Effector memory CD4-positive, alpha-beta T cell (primary cell): ENCODE measurements at places on chromosomes 7 and 10.

GRCh38 chr7:138527746-138528223 lies 67.7 kb downstream of the TRIM24 start:
- H3K4me1 ChIP-seq = no peaks in the 10 kb centered on the region
- H3K36me3 ChIP-seq = peaks cover 16% of the 10 kb centered on the region
- no peak overlapping the region for H3K27ac ChIP-seq
- no peaks in the 10 kb centered on the region for H3K27me3 ChIP-seq

DNA sequence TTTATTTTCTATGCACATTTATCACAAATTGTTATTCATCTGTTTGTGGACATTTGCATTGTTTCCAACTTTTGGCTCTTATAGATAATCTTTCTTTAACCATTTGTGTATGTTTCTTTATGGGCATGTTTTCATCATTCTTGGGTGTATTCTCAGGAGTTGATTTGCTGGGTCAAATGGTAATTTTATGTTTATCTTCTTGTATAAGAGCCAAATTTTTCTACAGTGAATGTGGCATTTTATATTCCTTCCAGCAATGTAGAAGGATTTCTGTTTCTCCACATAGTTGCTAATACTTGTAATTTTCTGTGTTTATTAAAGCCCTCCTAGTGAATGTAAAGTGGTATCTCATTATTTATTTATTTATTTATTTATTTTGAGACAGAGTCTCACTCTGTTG lies 21.8 kb downstream of the CYP2C19 start:
- no peaks in the 10 kb centered on the region for H3K27me3 ChIP-seq
- H3K4me3 ChIP-seq = no peak overlapping the region
- no peak for DNase-seq
- H3K27ac ChIP-seq = no peak overlapping the region
- no peaks in the 10 kb centered on the region for H3K36me3 ChIP-seq

DNA sequence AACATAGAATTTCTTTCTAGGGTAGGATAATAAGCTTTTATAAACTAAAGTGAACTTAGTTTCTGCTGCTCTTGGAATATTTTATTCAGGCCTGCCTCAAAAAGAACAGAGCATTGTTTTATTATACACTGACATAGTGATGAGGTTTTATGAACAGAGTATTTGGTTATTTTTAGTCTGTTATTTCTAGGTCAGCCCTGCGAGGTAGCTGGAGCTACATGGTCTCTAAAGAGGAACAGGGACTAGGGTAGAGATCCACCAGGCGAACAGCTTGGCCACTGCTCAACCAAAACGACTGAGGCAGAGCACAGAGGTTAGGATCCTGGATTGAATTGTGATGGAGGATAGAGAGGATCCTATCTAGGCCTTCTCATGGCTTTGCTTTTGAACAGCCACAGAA lies 53.0 kb downstream of the MKX start:
- H3K4me3 ChIP-seq = no peak overlapping the region
- no peak overlapping the region for H3K27ac ChIP-seq
- no peaks in the 10 kb centered on the region for H3K4me1 ChIP-seq

- H3K4me3 ChIP-seq = no peak overlapping the region
- H3K27me3 ChIP-seq = no peaks in the 10 kb centered on the region
- H3K27ac ChIP-seq = no peak overlapping the region
Measured at GRCh38 chr7:49639068-49639593, 134.3 kb upstream of the VWC2 start.

DNA sequence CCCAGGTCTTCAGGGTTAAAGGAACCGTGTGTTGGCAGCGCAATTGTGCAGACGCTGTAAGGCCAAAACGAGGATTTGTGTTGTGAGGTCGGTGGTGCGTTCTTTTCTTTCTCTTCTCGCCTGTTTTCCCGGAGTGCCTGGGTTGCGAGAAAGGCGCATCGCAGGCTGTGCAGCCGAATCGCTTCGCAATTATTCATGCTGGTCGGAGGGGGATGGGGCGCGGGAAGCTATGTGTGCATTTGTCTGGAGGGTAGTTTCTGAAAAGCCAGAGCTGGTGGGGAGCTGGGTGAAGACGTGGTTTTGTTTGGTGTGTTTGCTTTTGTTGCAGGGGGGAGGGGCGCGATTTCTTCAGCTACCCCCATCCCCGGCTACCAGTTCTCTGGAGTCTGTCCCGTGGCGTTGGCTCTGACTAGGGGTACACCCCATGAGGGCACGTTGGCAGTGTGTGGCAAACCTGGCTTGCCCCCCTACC lies 2.1 kb downstream of the MXI1 start:
- H3K27ac ChIP-seq = peak overlapping the region; percentile 98
- DNase-seq = peak; percentile 69
- no peaks in the 10 kb centered on the region for H3K36me3 ChIP-seq
- H3K27me3 ChIP-seq = no peaks in the 10 kb centered on the region
- peaks cover 29% of the 10 kb centered on the region for H3K4me1 ChIP-seq
- H3K4me3 ChIP-seq = peak overlapping the region; percentile 76

- no peaks in the 10 kb centered on the region for H3K36me3 ChIP-seq
- no peak overlapping the region for H3K4me3 ChIP-seq
Measured at GRCh38 chr7:113071465-113071864, 15.2 kb downstream of the GPR85 start.

- no peaks in the 10 kb centered on the region for H3K4me1 ChIP-seq
- no peak overlapping the region for H3K27ac ChIP-seq
- H3K27me3 ChIP-seq = no peaks in the 10 kb centered on the region
- DNase-seq = no peak
- no peaks in the 10 kb centered on the region for H3K36me3 ChIP-seq
Measured at GRCh38 chr7:132546366-132547127, 29.7 kb downstream of the PLXNA4 start.

- no peaks in the 10 kb centered on the region for H3K36me3 ChIP-seq
- H3K4me3 ChIP-seq = no peak overlapping the region
- H3K4me1 ChIP-seq = no peaks in the 10 kb centered on the region
- no peak overlapping the region for H3K27ac ChIP-seq
- H3K27me3 ChIP-seq = no peaks in the 10 kb centered on the region
Measured at GRCh38 chr10:421170-421569, 268.3 kb downstream of the DIP2C start.

- peak overlapping the region; percentile 10 for H3K4me3 ChIP-seq
- no peaks in the 10 kb centered on the region for H3K27me3 ChIP-seq
- no peaks in the 10 kb centered on the region for H3K36me3 ChIP-seq
- H3K27ac ChIP-seq = peak overlapping the region; percentile 57
- H3K4me1 ChIP-seq = peaks cover 39% of the 10 kb centered on the region
Measured at GRCh38 chr10:7484456-7485243, 73.8 kb upstream of the SFMBT2 start.

DNA sequence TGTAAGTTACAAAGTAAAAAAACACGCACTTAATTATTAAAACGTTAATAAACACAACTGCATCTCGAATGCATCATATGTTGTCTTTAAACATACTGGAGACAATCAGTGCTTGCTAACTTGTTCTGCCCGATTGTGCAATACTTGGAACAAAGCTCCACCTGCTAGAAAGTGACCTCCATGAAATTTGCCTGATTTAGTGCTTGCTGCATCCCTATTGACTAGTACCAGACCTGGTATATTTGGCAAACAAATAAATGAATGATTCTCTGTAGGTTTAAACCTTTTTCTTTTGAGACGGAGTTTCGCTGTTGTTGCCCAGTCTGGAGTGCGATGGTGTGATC lies 6.2 kb downstream of the BZW2 start:
- no peak overlapping the region for H3K27ac ChIP-seq
- DNase-seq = no peak
- H3K4me1 ChIP-seq = peaks cover 6% of the 10 kb centered on the region

DNA sequence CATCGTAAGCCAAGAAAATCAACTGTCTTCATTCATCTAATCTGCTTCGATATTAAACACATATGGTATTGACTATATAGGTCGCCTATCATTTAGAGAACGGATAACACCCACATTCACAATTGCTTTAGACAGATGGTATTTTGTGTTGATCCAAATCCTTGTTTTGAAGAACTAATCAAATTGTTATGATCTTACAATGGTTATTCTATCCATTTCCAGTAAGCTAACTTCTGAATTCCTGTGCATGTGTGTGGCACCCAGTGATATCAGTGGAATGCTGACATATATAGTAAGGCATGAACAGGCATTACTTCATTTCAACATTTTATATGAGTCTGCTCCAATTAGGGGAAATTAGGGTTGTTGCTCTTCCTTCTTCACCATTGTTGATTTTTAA lies 98.8 kb downstream of the SEMA3E start:
- no peaks in the 10 kb centered on the region for H3K36me3 ChIP-seq
- no peaks in the 10 kb centered on the region for H3K27me3 ChIP-seq
- no peak overlapping the region for H3K4me3 ChIP-seq

DNA sequence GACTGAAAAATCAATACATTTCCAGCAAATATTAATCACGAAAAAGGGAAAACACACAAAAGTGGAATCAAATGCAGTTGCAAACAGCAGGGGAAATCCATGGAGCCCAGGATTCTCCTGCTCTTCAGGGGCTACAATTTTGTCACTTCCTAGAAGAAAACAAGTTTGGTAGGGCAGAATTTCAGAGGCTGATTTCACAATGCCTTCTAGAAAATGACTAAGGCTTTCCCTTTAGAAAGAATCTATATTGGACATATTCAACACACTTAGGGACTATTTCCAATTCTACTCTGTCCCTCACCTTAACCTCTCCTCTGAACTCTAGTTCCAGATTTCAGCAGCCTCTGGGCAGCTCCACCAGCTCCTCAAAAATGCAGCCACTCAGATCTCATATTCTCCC lies 111.3 kb downstream of the HECTD2 start:
- H3K4me1 ChIP-seq = no peaks in the 10 kb centered on the region
- H3K27ac ChIP-seq = no peak overlapping the region
- no peaks in the 10 kb centered on the region for H3K36me3 ChIP-seq
- H3K4me3 ChIP-seq = no peak overlapping the region
- no peaks in the 10 kb centered on the region for H3K27me3 ChIP-seq

DNA sequence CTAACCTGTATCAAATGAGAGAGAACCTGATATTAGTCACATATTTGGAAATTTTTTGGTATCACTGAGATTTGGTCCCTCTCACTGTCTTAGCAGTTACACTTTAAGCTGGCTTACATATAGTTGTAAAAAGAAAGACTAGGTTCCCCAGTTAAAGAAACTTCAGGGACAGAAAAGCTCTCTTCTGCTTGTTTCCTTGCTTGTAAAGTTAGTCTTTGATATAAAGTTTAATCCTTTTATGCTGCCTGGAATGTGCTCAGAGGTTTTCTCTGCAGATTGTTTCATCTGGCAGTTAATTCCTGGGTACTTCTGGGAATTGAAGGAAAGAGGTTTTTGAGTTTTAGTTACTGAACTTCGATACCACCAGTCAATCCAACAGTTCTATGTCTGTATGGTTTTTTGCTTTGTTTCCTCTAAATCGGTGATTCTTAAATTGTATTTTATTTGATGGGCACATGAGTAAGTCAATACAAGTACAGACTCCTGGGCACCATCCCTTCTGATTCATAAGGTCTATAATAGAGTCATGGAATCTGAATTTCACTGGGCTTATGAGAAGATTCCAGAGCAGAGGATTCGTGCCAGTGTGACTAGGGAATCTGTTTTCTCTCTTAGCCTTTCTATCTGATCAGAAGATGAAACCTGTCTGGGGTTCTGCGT lies 1080.9 kb upstream of the C7orf33 start:
- H3K36me3 ChIP-seq = no peaks in the 10 kb centered on the region
- H3K27me3 ChIP-seq = no peaks in the 10 kb centered on the region
- no peaks in the 10 kb centered on the region for H3K4me1 ChIP-seq
- no peak overlapping the region for H3K4me3 ChIP-seq
- no peak overlapping the region for H3K27ac ChIP-seq
- DNase-seq = no peak

DNA sequence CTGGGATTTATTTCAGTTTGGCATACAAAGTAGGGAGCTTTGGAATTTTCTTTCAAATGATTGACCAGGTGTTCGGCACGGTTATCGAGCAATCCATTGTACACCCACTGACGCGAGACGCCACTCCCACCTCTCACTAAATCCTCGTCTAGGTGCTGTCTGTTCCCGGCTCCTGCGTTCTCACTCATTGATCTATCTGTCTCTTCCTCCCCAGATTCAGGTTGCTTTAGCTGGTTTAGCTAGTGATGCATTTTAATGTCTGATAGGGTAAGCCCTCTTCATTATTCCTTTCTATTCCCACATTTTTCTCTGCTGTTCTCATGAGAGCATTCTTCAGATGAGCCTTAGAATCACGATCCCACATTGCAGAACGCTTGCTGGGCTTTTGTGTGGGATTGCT lies 91.7 kb downstream of the ELFN1 start:
- no peak for DNase-seq
- H3K27me3 ChIP-seq = peaks cover 7% of the 10 kb centered on the region
- no peak overlapping the region for H3K4me3 ChIP-seq
- no peak overlapping the region for H3K27ac ChIP-seq

- H3K36me3 ChIP-seq = no peaks in the 10 kb centered on the region
- H3K4me1 ChIP-seq = no peaks in the 10 kb centered on the region
- DNase-seq = no peak
- no peak overlapping the region for H3K4me3 ChIP-seq
- no peaks in the 10 kb centered on the region for H3K27me3 ChIP-seq
Measured at GRCh38 chr10:121049489-121049888, 198.3 kb downstream of the WDR11 start.

DNA sequence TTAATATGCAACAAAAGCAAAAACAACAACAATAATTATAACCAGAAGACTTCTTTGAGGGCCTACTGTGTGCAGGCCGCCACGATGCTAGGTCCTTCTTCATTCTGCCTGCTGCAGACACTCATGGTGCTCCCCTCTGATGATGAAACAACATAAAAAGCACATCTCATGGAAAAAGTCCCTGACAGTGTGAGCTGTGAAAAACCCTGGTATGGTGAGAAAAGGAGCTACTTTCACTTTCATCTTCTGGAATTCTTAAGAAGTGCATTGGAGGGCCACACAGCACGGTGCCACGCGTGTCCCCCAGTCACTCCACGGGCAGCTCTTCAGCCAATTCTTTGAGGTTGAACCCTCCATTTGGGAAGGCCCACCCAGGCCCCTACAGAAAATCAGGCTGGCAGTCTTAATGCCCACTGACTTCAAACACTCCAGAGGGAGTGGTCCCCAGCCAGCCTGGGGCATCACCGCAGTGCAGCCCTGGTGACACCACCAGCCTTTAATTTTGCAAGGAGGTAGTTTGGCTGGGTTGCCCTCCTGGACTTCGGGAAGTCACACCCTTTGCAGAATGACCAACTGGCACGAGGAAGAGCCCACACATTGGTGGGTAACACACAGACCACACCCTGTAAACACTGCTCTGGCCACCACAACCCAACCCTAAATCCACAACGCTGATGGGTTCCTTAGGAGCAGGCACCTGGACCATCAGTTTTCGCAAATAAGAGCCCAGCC lies 7.7 kb downstream of the KCNMA1 start:
- no peaks in the 10 kb centered on the region for H3K4me1 ChIP-seq
- H3K27ac ChIP-seq = no peak overlapping the region
- DNase-seq = no peak
- no peaks in the 10 kb centered on the region for H3K27me3 ChIP-seq
